ENCODE measurements at places on chromosomes 6 and 20. TPM values are rescaled to one million over a fixed set of nuclear protein-coding genes. Genes with fewer than 3 reads are reported as not detected.

- no peak overlapping the region for H3K4me3 ChIP-seq
- H3K27ac ChIP-seq: no peak overlapping the region
- H3K4me1 ChIP-seq: peaks cover 24% of the 10 kb centered on the region
- no peak for DNase-seq
- peaks cover 16% of the 10 kb centered on the region for H3K27me3 ChIP-seq
- H3K36me3 ChIP-seq: no peaks in the 10 kb centered on the region
These were observed 5.5 kb upstream of the PRELID3B start for GRCh38 chr20:59047938-59048680.

Gene BCAS1
- not detected for total RNA-seq

Gene MOG
- total RNA-seq: not detected

GRCh38 chr6:2378046-2378657, 132.7 kb upstream of the GMDS start:
- no peaks in the 10 kb centered on the region for H3K4me1 ChIP-seq
- H3K27me3 ChIP-seq: no peaks in the 10 kb centered on the region
- no peak overlapping the region for H3K4me3 ChIP-seq
- no peak for DNase-seq
- H3K27ac ChIP-seq: no peak overlapping the region
- no peaks in the 10 kb centered on the region for H3K36me3 ChIP-seq

- H3K27me3 ChIP-seq: peaks cover 4% of the 10 kb centered on the region
- DNase-seq: no peak
- H3K4me1 ChIP-seq: peaks cover 5% of the 10 kb centered on the region
These were observed 682.8 kb downstream of the KIF16B start for GRCh38 chr20:15890407-15890982.

DNA sequence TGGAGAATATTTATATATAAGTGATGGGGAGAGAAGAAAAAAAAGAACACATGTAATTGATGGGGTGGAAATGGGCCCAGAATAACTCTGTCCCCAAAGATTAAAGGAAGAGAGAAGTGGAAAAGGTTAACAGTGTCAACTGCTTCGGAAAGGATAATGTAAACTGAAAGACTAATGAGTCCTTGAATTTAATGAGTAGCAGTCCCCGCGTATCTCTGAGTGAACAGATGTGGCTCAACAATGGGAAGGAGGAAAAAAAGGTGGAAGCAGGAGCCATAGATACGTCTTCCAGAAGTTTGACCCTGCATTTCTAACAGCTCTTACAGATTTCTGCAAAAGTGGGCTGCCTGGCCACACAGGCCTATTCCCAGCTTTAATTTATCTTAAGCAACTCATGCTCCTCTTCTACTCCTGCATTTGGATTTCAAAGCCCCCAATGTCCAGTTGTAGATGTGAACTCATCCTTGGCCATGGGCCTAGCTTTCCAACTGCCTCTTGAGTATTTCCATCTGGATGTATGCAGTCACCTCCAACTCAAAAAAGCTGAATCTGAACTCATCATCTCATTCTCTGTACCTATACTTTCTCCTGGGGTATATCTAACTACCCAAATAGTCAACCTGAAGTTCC, 61.3 kb downstream of the DST start:
- H3K36me3 ChIP-seq: no peaks in the 10 kb centered on the region
- no peaks in the 10 kb centered on the region for H3K27me3 ChIP-seq
- H3K4me1 ChIP-seq: no peaks in the 10 kb centered on the region
- DNase-seq: no peak

Gene NEURL2
- total RNA-seq: 2.6 TPM

GRCh38 chr20:9417665-9418064, 96.7 kb upstream of the LAMP5 start:
- H3K27me3 ChIP-seq: no peaks in the 10 kb centered on the region
- H3K4me1 ChIP-seq: no peaks in the 10 kb centered on the region
- no peaks in the 10 kb centered on the region for H3K36me3 ChIP-seq
- H3K27ac ChIP-seq: no peak overlapping the region
- DNase-seq: no peak
- no peak overlapping the region for H3K4me3 ChIP-seq

GRCh38 chr6:82881519-82881918, 184.1 kb downstream of the UBE3D start:
- no peak for DNase-seq
- H3K36me3 ChIP-seq: no peaks in the 10 kb centered on the region
- no peak overlapping the region for H3K4me3 ChIP-seq
- no peaks in the 10 kb centered on the region for H3K4me1 ChIP-seq

GRCh38 chr20:15742087-15742486, 831.2 kb downstream of the KIF16B start:
- H3K27me3 ChIP-seq: no peaks in the 10 kb centered on the region
- no peak overlapping the region for H3K27ac ChIP-seq
- no peak overlapping the region for H3K4me3 ChIP-seq
- no peak for DNase-seq
- no peaks in the 10 kb centered on the region for H3K36me3 ChIP-seq
- H3K4me1 ChIP-seq: no peaks in the 10 kb centered on the region

Gene GATA5
- not detected for total RNA-seq

- no peak overlapping the region for H3K27ac ChIP-seq
- H3K4me3 ChIP-seq: no peak overlapping the region
- DNase-seq: no peak
- peaks cover 3% of the 10 kb centered on the region for H3K36me3 ChIP-seq
- peaks cover 24% of the 10 kb centered on the region for H3K4me1 ChIP-seq
- H3K27me3 ChIP-seq: peaks cover 10% of the 10 kb centered on the region
These were observed 9.8 kb upstream of the BTN1A1 start for GRCh38 chr6:26489996-26490964.

- H3K4me1 ChIP-seq: peaks cover 18% of the 10 kb centered on the region
- no peak for DNase-seq
- no peak overlapping the region for H3K4me3 ChIP-seq
- peaks cover 54% of the 10 kb centered on the region for H3K36me3 ChIP-seq
These were observed 95.9 kb downstream of the NFATC2 start for GRCh38 chr20:51446656-51447055.

GRCh38 chr20:54199283-54199682, 8.6 kb upstream of the PFDN4 start:
- H3K27me3 ChIP-seq: peaks cover 5% of the 10 kb centered on the region
- DNase-seq: no peak
- no peaks in the 10 kb centered on the region for H3K36me3 ChIP-seq
- H3K4me1 ChIP-seq: no peaks in the 10 kb centered on the region
- no peak overlapping the region for H3K27ac ChIP-seq

- peaks cover 48% of the 10 kb centered on the region for H3K4me1 ChIP-seq
- peaks cover 68% of the 10 kb centered on the region for H3K36me3 ChIP-seq
- peak overlapping the region; percentile 62 for H3K4me3 ChIP-seq
- peak overlapping the region; percentile 84 for H3K27ac ChIP-seq
These were observed 5.2 kb downstream of the STK38 start for GRCh38 chr6:36542041-36542440.

DNA sequence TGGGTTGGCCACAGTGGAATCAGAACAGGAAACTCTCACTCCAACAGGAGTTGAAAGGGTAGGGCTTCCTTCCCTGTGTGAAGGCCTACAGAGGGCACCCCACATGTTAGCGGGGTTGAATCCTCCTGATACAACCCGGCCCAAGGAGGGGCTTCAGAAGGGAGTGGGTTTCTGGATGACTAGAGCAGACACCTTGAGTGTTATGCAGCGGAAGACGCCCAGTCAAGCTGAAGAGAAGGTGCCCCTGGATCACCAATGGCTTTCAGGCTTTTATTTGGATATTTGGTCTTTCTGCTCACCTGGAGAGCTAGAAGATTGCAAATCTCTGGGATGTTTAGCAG, 132.8 kb downstream of the PRND start:
- H3K4me1 ChIP-seq: no peaks in the 10 kb centered on the region
- peaks cover 30% of the 10 kb centered on the region for H3K36me3 ChIP-seq
- no peak overlapping the region for H3K27ac ChIP-seq
- H3K27me3 ChIP-seq: no peaks in the 10 kb centered on the region
- H3K4me3 ChIP-seq: no peak overlapping the region
- DNase-seq: no peak

Gene OPRL1
- 1.6 TPM for total RNA-seq

Data from activated CD4-positive, alpha-beta T cell treated with anti-CD3 and anti-CD28 coated beads, Interleukin-2, amount 10 ng/mL, durations not matched to agents 7 days and 5 days (primary cell).